H1 (cell line): ENCODE measurements at places on chromosomes 2 and 18.

GRCh38 chr2:240921995-240922244, 15.8 kb downstream of the CROCC2 start:
- no peak overlapping the region for H3K27ac ChIP-seq
- H3K27me3 ChIP-seq: no peaks in the 10 kb centered on the region
- H3K36me3 ChIP-seq: no peaks in the 10 kb centered on the region
- no peak for DNase-seq
- no peaks in the 10 kb centered on the region for H3K4me1 ChIP-seq

- no peaks in the 10 kb centered on the region for H3K36me3 ChIP-seq
- no peak overlapping the region for H3K4me3 ChIP-seq
- H3K27ac ChIP-seq: no peak overlapping the region
- no peak for DNase-seq
These were observed 63.0 kb upstream of the GLI2 start for GRCh38 chr2:120672526-120673204.

GRCh38 chr2:40240070-40240469, 211.8 kb downstream of the SLC8A1 start:
- no peaks in the 10 kb centered on the region; the same call in 1 of the 2 replicates for H3K4me1 ChIP-seq
- no peak for DNase-seq
- H3K4me3 ChIP-seq: no peak overlapping the region

DNA sequence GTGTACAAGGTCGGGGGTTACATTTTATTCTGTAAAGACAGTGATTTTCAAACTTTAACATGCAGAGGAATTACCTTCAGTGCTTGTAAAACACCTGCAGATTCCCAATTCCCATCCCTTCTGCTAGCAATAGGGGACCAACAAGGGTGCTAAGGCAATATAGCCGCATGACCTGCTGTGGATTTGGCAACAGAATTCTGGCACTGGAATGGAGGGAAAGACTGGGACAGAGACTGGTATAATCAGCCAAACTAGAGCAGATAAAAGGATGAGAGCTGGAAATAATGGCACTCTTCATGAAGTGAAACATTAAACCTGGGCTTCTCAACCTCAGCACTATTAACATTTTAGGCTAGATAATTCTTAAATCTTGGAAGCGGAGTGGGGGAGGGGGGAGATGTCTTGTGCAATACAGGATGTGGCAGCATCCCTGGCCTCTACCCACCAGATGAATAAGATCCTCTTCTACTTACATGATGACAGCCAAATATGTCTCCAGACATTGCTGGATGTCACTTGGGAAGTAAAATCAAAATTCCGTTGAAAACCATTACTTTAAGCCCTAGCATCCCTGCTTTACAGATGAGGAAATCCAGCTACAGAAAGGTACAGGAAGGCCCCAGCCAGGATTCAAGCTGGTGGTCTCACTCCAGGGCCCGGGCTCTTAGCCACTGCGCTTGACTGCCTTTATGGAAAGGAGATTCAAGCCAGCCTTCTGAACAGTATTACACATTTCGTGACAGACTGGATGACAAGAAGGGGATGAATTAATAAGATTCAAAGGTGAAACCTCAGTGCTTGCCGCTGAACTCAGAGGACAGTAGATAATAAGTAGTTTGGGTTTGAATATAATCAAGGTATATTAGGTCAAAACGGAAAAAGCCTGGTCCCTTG, 1.7 kb downstream of the EVA1A start:
- DNase-seq: no peak
- no peak overlapping the region for H3K4me3 ChIP-seq
- peaks cover 8% of the 10 kb centered on the region; the same call in 1 of the 2 replicates for H3K4me1 ChIP-seq
- H3K36me3 ChIP-seq: no peaks in the 10 kb centered on the region

- no peak for DNase-seq
- no peak overlapping the region for H3K4me3 ChIP-seq
- peaks cover 4% of the 10 kb centered on the region for H3K4me1 ChIP-seq
These were observed 1.9 kb upstream of the LNPK start for GRCh38 chr2:176003958-176004357.

- H3K4me1 ChIP-seq: no peaks in the 10 kb centered on the region
- H3K36me3 ChIP-seq: no peaks in the 10 kb centered on the region
- H3K27ac ChIP-seq: no peak overlapping the region
- H3K4me3 ChIP-seq: no peak overlapping the region
These were observed 316.1 kb upstream of the MYT1L start for GRCh38 chr2:2647141-2647541.

GRCh38 chr2:228688007-228688645, 506.6 kb upstream of the SPHKAP start:
- no peak overlapping the region for H3K4me3 ChIP-seq
- H3K27me3 ChIP-seq: no peaks in the 10 kb centered on the region
- H3K36me3 ChIP-seq: no peaks in the 10 kb centered on the region
- DNase-seq: no peak

- H3K4me1 ChIP-seq: no peaks in the 10 kb centered on the region
- H3K27ac ChIP-seq: no peak overlapping the region
- no peak for DNase-seq
- H3K4me3 ChIP-seq: no peak overlapping the region
- no peaks in the 10 kb centered on the region for H3K36me3 ChIP-seq
These were observed 579.2 kb downstream of the BCL11A start for GRCh38 chr2:59974051-59974766.

- H3K27me3 ChIP-seq: peaks cover 17% of the 10 kb centered on the region; the same call in 1 of the 2 replicates
- H3K36me3 ChIP-seq: no peaks in the 10 kb centered on the region
- H3K27ac ChIP-seq: no peak overlapping the region
- no peak for DNase-seq
These were observed 13.8 kb upstream of the ZBTB7C start for GRCh38 chr18:48422947-48423378.

DNA sequence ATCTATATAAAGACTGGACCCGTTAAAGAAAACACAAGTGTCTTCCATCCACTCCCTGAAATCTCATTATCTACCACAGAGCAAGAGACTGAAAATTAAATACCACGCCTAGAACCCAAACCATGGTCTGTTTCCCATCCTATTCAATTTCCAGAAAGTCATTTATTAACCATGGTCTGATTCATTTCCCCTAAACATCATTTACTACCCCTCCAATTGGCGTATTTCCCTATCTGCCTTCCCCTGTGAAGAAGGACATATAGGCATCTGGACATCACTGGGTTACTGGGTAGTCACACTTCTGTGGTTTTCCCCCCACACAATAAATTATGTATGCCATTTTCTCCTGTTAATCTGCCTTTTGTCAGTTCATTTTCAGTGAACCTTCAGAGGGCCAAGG, 30.8 kb downstream of the CCDC93 start:
- no peak overlapping the region for H3K27ac ChIP-seq
- H3K4me3 ChIP-seq: no peak overlapping the region
- no peaks in the 10 kb centered on the region for H3K4me1 ChIP-seq
- no peak for DNase-seq
- H3K36me3 ChIP-seq: no peaks in the 10 kb centered on the region

- H3K4me3 ChIP-seq: no peak overlapping the region
- H3K27ac ChIP-seq: no peak overlapping the region
- H3K36me3 ChIP-seq: no peaks in the 10 kb centered on the region
- no peak for DNase-seq
These were observed 221.9 kb upstream of the CELF4 start for GRCh38 chr18:37787452-37787851.

DNA sequence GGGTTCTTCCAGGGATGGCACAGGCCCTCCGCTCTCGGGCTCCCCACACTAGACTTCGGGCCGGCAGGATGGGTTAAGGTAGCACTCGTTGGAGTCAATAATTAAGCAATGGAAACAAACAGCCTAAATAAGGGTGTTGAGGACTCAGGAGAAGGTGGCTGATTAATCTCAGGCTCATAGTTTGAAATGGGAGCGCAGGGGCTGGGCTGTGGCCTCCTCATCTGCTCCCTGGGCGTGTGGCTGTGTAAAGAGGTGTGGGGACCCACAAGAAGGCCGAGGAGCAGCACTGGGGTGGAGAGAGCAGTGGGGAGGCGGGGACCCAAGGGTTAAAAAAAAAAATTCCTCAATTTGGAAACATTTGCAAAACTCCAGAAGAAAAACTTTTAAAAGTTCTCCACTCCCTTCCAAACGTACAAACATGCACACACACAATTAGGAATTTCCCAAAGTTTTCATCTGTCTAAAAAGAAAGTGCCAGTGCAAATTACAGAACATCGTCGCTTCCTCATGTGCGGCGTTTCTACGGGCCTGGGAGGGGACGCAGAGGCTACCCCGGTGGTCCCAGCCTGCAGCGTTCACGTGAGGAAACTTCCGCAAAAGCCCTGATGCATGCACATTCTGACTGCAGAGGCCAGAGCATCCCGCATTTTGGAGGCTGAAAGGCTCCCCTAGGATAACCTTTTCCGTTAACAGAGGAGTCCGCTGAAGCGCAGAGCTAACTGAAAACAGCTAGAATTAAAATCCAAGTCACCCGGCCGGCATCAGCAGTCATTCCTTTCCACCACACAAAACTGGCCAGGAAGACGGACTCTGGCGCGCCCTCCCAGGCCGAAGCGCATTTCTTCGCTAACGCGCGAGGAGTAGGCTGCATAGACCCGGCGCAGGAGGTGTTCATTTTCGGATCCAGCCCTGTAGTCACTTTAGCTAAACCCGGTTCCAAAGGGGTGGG, 1.0 kb upstream of the TUBB6 start:
- H3K27ac ChIP-seq: no peak overlapping the region
- no peak for DNase-seq
- H3K27me3 ChIP-seq: peaks cover 24% of the 10 kb centered on the region
- H3K4me1 ChIP-seq: peaks cover 9% of the 10 kb centered on the region
- peaks cover 10% of the 10 kb centered on the region for H3K36me3 ChIP-seq

DNA sequence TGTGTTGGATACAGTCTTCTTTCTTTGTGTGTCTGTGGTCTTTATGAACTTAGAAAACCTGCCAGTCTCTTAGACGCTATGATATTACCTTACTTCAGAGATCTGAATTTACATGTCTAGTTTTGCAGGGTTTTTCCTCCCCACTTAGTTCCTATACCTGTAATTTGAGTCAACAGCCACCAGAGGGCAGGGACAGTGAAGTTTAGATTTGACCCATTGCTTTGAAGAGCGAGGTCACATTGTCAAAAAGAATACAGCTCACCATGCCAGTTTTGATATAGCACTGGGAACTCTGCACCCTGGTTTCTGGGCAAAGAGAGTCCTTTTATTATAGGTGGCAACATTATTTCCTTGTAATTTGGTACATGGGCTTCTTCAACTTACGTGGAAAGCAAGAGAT, 102.3 kb downstream of the MAPK4 start:
- H3K4me3 ChIP-seq: no peak overlapping the region
- no peak for DNase-seq
- H3K4me1 ChIP-seq: no peaks in the 10 kb centered on the region
- no peaks in the 10 kb centered on the region; the same call in 1 of the 2 replicates for H3K27me3 ChIP-seq
- H3K36me3 ChIP-seq: no peaks in the 10 kb centered on the region

GRCh38 chr18:40546875-40547274, 1408.2 kb upstream of the PIK3C3 start:
- no peaks in the 10 kb centered on the region for H3K27me3 ChIP-seq
- no peaks in the 10 kb centered on the region for H3K36me3 ChIP-seq
- H3K27ac ChIP-seq: no peak overlapping the region
- DNase-seq: no peak
- H3K4me3 ChIP-seq: no peak overlapping the region

DNA sequence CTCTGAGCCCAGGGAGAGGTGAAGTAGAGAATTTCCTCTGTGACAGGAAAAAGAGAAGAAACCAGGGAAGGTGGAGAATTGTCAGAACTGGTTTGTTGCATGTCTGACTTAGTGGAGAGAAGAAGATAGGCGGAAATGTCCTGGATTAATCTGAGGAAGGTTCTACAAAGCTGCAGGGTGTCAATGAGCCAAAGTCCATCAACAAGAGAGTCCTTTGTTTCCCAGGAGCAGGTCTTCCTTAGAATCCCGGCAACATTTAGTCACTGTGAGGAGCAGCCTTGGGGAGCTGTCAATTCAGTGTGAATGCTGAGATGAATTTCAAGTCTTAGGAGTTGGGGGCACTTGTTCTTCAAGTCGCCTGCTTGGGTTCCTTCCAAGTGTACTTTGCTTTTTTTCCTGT, 88.4 kb upstream of the CELF4 start:
- H3K36me3 ChIP-seq: no peaks in the 10 kb centered on the region
- no peaks in the 10 kb centered on the region for H3K27me3 ChIP-seq
- no peak overlapping the region for H3K27ac ChIP-seq
- no peak overlapping the region for H3K4me3 ChIP-seq

- no peaks in the 10 kb centered on the region; the same call in 1 of the 2 replicates for H3K27me3 ChIP-seq
- no peaks in the 10 kb centered on the region for H3K36me3 ChIP-seq
- H3K4me1 ChIP-seq: peaks cover 5% of the 10 kb centered on the region; the same call in 1 of the 2 replicates
- no peak for DNase-seq
- H3K4me3 ChIP-seq: no peak overlapping the region
These were observed 44.0 kb downstream of the ASAP2 start for GRCh38 chr2:9250498-9251153.

DNA sequence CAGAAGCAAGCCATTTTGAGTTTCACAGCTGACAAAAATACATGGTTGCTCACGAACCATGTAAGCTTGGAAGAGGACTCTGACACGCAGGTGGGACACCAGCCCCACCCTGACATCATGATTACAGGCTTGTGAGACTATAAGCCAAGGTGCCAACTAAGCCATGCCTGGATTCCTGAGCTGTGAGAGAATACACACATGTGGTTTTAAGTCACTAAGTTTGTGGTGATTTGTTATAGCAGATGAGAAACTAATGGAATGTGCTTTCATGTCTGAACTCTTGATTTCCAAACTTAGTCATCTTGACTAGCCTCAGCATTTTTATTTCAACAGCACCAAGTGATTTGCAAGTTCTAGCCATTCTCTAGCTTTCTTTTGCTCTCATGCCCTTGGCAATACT, 676.1 kb upstream of the CELF4 start:
- no peak overlapping the region for H3K4me3 ChIP-seq
- no peak for DNase-seq
- H3K4me1 ChIP-seq: no peaks in the 10 kb centered on the region

GRCh38 chr18:23365602-23366001, 87.5 kb upstream of the RIOK3 start:
- H3K27me3 ChIP-seq: no peaks in the 10 kb centered on the region
- no peaks in the 10 kb centered on the region for H3K4me1 ChIP-seq
- H3K27ac ChIP-seq: no peak overlapping the region
- DNase-seq: no peak

DNA sequence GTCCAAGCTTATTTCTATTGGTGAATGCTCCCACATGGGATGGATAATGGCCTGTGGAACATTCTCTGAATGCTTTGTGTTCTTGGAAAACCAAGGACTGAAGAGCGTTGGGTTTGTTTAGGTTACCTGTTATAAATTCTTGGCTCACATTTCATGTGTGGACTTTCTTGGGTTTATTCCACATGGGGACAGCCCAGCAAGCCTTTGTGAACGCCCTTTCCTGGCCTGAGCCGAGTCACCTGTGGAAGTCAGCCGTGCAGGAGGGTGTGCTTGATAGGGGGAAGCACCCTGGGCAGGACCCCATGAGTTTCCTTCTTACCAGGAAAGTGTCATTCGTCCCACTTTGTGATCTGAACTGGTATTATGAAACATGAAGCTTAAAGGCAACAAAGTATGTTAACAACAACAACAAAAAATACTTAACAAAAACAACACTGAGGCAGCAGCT, 4.1 kb downstream of the RAB31 start:
- peaks cover 13% of the 10 kb centered on the region for H3K4me1 ChIP-seq
- no peak overlapping the region for H3K4me3 ChIP-seq
- H3K27ac ChIP-seq: no peak overlapping the region

- no peak for DNase-seq
- H3K4me3 ChIP-seq: no peak overlapping the region
- H3K4me1 ChIP-seq: peaks cover 6% of the 10 kb centered on the region; the same call in 1 of the 2 replicates
- no peak overlapping the region for H3K27ac ChIP-seq
- no peaks in the 10 kb centered on the region for H3K27me3 ChIP-seq
These were observed 674.3 kb downstream of the STK39 start for GRCh38 chr2:167572883-167573619.

- no peaks in the 10 kb centered on the region for H3K36me3 ChIP-seq
- no peaks in the 10 kb centered on the region for H3K27me3 ChIP-seq
- peak overlapping the region; percentile 96 for H3K4me3 ChIP-seq
- no peak for DNase-seq
These were observed 2.5 kb downstream of the ITGAV start for GRCh38 chr2:186592137-186592875.
